Stimulated activated CD4-positive, alpha-beta T cell treated with anti-CD3 and anti-CD28 coated beads, Interleukin-4, amount 100 ng/mL, for 24 hours (primary cell): ENCODE measurements at places on chromosomes 7 and 10.
A peak's percentile ranks its signal among the peaks of the same experiment; 100 is the strongest.

GRCh38 chr7:135801045-135801693 is 52.6 kb upstream of the FAM180A start:
- peak; percentile 38 for DNase-seq

DNA sequence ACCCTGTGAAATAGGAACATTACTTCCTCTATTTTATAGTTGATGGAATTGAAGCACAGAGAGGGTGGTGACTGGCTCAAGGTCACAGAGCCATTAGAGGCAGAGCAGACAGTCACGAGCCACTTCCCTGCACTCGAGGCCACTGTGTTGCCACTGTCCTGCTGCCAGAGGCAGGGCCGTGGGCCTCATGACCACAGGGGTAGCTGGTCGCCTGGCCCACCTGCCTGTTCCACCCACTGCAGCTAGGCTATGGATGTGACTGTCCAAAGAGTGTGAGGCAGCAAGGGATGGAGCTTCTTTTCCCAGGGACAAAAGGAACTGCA is 38.2 kb downstream of the RPS24 start:
- no peak for DNase-seq

DNA sequence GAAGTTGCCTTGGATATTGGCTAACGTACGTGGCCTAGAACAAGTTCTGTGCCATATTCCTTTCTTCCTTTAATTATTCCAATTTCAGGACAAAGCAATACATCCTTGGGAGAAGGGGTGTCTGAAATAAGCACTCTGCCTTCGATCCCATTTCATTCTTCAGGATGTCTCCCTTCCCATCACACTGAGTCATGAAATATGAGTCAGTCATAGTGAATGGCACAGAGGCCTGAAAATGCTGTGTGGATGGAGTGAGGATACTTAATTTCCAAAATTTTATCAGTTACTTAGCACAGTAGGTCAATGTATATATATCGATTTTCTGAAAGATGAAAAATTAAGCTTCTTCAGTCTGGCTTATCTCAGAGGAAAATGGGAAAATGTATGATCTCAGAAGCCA is 19.5 kb downstream of the EVX1 start:
- no peak for DNase-seq

- DNase-seq = no peak
Measured at GRCh38 chr7:148397985-148398384, 192.6 kb upstream of the C7orf33 start.

DNA sequence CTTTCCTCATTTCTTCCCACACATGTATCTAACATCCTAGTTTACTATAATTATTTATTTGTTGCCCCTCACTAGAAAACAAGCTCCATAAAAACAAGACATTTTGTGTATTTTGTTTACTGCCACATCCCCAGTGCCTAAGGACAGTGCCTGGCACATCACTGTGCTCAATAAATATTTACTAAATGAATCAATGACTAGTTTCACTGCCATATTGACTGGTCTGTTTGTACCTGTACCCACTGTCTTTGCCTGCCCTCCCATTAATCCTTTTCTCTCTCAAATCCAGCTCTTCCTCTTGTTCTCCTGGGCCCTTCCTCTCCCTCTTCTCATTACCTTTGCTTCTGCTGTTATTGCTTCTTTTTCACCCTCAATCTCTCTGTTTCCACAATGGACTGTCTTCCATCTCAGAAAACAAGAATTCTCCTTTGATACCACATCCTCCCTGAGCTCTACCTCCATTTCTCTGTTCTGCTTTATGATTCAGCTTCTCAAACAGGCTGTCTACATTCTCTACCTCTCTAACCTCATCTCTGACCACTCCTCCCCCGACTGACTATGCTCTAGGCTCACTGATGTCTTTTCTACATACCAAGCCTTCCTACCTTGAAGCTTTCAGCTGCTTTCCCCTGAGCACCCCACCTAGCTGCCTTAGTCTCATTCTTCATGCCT is 8.3 kb upstream of the FAM133B start:
- no peak for DNase-seq

DNA sequence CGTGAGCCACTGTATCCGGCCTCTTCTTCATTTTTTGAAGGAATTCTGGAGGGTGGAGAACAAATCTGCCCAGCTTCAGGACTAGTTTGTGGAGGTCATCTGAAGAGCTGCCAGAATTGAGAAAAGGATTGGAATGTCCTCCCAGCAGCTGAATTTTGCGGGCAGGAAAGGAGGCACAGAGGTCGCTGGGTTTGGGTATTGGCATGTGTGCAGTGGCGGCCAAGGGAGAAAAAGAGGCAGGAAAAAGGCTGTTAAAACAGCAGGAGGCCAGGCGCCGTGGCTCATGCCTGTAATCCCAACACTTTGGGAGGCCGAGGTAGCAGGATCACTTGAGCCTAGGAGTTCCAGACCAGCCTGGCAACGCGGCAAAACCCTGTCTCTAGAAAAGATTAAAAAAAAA is 80.4 kb downstream of the HIP1 start:
- DNase-seq = no peak

DNA sequence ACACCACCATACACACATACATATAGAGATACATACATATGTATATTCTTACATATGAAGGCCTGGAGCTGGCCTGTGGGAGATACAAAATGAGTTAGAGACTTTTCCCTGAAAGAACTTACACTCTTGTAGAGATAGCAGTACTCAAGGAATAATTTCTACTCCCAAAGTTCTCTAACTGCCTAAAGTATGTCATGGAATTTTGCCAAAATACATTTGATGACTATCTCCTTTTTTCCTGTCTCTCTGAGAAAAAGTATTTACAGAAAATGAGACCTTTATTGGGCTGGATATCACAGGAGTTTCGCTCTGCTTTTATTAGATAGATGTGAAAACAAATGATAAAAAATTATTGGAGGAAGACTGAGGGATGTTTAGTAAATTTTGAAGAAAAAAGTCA is 220.1 kb downstream of the POU6F2 start:
- DNase-seq = no peak

DNA sequence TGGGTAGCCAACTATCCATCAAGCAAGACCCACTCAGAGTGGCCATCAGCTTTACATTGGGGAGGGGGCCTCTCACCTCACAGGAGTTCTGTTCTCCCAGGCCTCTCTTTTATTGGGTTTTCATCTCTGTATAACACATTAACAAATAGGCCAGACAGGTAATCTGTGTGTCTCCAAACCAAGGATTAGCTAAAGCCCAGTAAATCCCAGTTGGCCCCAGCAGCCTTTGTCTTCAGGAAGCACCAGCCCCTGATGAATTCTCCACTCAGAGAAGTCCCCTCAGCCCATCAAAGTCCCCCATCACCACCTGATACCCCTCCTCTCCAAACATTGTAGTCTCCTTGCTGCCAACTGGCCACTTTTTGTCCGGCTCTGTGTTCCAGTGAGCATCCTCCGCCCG is 16.9 kb upstream of the SLF2 start:
- DNase-seq = no peak

DNA sequence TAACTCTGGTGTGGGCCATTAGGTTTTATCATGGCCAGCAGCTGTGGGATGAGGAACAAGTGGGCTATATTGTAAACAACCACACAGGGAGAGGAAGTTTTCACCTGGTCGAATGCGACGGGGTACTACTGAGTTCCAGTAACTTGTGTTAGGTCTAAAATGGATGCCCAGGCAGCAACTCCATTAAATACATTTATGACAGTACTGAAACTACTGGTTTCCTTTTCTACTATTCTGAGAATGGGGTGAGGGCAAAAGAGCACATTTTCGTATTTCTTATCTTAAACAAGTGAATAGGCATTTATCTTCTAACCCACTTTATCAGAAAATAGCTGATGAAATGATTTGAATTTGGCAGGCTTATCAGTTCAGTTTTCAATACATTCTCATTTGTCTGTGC is 109.7 kb downstream of the C1GALT1 start:
- DNase-seq = no peak

DNA sequence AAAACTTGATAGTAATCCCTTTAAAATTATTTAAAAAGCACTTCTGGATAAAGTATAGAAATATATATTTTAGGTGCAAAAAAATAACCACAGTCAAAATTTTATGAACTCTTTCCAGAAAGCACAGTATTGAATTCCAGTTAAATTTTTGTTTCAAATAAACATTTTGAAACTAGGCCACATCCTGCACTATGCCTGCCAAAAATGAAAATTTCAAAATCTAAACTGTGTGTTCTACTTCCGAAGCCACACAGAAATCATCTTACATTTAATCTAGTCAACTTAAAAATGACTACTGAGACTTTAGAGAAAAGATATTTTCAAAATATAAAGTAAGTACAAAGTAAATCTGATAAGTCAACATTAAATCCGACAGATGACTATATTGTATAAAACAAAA is 50.0 kb downstream of the MAGI2 start:
- DNase-seq = no peak
